ENCODE measurements at places on chromosomes 6 and 20.

- DNase-seq: no peak
These were observed 4.8 kb upstream of the ZMYND8 start for GRCh38 chr20:47361057-47361915.

DNA sequence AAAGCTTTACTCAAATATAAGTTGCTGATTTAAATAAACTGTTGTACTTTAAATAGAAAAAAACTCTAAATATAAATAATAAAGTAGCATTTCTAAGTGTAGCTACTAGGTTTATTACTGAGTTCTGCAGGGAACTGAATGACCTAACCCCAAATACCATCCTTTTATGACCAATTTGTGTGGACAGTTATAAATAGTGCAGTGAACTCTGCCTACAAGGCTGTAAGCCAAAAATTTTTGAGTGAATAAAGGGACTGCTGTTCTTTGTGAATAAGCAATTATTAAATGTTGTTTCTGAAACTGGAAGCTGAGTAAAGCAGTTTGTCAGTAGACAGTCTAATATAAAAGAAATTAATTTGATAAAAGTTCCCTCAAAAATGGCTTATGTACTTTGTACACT is 90.8 kb upstream of the ELOVL5 start:
- no peak for DNase-seq

DNA sequence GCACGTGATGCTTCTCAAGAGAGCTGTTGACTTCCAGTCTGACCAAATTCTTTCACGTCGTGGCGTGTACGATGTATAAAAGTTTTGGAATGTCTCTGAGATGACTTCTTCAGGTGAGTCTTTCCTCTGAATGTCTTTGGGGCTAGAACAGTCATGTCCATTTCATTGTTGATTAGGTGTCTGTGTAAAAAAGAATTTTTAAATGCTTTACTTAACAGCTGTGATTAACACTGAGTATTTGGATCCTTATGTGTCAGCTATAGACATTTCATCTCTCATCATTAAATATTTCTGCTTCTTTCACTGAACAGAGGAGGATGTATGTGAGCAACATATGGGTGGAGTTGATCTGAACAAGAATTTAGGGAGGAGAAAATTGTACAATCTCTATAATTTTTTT is 29.3 kb upstream of the KIF13A start:
- no peak for DNase-seq

GRCh38 chr6:92681401-92681800 is 738.0 kb downstream of the EPHA7 start:
- DNase-seq: no peak

DNA sequence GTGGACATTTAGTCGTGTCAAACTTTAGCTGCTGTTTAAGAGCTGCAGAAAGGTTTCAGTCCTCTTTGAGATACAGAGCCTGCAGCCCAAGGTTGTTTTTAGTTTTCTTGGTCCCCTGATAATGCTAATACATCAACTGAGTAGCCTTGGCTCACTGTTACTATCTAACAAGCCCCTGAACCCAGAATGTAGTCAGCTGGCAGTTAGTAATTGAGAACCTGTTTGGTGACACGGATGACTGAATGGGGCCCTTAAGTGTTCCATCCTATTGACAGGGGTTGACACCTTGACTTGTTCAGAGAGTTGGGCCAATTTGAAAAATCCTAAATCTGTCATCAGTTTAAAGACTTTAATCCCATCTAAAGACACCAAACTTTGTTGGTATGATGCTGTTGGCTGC is 2.8 kb downstream of the RTN4IP1 start:
- no peak for DNase-seq

GRCh38 chr6:169239181-169239580 is 14.5 kb downstream of the THBS2 start:
- no peak for DNase-seq

DNA sequence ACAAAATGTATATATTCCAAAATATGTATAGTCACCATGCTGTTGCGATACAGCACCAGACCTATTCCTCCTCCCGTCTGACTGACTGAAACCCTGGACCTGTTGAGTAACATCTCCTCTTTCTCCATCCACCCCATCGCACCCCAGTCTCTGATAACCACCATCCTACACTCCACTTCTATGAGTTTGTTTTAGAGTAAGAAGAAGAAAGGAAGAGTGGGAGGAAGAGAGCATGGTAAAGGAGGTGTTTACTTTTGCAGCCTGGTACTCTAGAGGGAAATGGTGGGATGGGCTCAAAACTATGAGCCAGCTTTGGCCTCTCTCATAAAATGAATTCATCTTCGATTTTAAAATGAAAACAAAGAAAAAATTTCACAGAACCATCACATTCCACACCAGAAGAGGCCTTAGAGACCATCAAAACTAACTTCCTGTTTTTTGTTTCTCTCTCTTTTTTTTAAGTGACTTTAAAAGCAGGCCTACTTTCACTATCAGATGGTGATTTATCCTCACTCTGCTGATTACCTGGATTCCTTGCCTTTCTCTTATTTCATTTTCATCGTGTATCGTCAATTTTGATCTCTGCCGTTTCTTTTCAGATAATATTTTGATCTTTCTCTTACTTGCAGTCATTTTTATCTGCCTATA is 16.8 kb upstream of the FUCA2 start:
- DNase-seq: no peak

- DNase-seq: no peak
These were observed 736.6 kb downstream of the KIF16B start for GRCh38 chr20:15836634-15837033.
